ENCODE measurements at places on chromosomes 7 and 10.

DNA sequence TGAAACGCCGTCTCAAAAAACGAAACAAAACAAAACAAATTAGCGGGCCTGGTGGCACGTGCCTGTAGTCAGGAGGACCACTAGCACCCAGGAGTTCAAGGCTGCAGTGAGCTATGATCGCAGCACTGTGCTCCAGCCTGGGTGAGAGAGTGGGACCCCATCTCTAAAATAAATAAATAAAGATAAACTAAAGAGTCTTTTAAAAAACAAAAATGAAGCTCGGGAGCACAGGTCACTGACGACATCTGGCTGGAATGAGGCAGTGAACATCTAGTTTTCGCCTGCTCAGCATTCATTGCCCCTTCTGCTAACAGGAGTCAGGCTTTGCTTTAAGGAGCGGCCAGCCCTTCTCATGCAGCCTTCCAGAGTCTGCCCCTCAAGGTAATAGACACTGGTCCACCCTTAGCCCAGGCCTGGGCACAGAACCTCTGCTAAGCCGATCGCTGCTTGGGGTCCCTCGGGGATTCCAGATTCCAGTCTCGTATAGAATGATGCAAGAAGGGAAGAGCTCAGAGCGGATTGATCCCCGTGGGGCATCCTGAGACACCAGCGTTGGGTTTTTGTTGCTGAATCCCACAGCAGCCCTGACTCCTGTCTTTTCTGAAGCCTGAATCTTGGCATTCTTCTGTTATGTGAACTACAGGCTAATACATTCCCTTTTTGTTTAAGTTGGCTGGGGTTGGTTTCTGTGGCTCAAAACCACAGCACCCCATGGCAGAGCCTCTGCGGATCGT lies 14.2 kb upstream of the FOXK1 start:
- no peak for DNase-seq

DNA sequence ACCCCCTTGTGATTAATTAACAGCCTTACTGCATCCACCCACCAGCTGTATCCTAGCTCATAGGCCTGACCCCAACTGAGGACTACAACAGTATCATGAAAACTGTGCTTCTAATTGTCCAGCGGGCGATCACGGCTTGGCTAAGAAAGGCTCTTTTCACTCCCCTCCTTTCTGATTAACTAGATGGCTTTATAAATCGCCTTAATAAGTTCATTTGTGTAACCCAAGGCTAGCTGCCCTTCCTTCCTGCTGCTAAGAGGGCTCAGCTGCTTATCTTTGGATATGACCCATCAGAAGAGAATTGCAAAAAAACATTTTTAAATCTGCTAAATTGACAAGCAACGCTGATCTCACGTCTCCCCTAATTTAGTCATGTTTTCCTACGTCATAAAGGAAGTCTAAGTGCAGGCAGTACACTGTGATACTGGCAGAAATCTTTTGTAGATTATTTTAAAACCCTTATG lies 163.0 kb upstream of the LAMB4 start:
- no peak for DNase-seq

DNA sequence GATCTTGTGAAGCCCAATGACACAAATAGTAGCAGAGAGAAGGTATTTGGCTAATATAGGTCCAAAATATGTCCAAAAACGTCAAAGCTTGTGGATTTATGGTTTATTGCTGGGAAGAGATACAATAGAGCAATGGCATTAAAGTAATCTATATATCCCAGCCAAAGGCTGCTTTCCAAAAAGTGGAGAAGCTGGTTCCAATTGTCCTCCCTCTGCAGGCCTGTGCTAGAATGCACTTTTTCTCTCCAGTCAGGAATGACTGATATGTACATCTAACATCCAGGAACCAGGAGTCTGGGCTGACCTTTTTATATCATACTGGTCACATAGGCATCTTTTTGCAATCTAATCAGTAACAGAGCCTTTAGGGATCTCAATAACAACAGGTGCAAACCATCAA lies 167.1 kb upstream of the FAM3C start:
- no peak for DNase-seq

DNA sequence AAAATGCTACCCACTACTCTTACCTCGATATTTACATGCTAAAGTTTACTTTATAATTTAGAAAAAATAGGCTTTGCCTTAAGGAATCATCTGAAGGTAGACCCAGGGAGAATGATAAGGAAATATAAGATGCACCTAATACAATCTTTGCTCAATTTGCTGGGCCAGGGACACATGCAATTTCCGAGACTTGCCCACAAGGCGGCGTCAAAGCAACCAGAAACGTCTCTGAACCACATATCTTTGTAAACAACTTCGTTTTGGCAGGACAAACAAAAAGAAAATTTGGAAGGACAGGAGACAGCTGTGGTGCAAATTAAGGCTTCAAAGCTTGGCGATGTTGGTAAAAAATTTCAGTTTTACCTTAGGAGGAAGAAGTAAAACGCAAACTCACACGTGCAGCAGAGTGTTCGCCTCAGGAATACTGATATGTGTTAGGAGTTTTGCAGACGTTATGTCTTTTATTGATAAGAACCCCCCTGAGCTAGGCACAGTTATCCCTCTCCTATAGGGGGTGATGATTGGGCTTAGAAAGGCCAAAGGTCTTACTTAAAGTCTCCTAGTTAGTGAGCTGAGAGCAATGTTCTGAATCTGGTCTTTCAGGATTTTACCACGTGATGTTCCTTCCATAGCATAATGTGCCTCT lies 134.3 kb downstream of the PRKCQ start:
- no peak for DNase-seq

GRCh38 chr10:11252887-11253286 lies 235.2 kb downstream of the CELF2 start:
- DNase-seq = no peak

DNA sequence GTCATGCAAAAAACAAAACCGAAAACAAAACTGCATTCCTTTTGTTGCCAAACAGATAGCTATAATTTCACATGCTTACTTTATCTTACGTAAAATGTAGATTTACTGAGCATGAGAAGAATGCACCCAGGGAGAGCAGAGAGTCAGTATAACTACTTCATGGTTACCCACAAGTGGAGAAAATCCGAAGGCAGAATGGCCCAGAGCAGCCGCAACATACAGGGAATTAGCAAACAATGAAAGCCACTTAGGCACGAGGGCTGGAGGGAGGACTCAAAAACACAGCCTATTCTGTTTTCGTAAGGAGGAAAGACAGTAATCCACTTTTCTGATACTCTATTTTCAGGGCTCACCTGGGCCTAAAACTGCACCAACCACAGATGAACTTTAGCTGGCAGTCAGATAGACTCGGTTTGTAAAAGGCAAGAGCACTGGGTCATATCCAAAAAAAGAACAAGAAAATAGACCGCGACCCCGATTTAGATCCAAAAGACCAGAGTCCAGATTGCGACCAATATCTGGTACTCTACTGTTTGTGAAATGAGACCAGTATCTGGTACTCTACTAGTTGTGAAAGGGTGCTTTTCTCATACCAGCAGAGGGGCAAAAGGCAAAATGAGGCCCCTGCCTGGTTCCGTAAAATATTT lies 1.3 kb downstream of the ITPRIP start:
- no peak for DNase-seq

- DNase-seq = no peak
These were observed 3.3 kb downstream of the GOLGA7B start for GRCh38 chr10:97852840-97853405.

DNA sequence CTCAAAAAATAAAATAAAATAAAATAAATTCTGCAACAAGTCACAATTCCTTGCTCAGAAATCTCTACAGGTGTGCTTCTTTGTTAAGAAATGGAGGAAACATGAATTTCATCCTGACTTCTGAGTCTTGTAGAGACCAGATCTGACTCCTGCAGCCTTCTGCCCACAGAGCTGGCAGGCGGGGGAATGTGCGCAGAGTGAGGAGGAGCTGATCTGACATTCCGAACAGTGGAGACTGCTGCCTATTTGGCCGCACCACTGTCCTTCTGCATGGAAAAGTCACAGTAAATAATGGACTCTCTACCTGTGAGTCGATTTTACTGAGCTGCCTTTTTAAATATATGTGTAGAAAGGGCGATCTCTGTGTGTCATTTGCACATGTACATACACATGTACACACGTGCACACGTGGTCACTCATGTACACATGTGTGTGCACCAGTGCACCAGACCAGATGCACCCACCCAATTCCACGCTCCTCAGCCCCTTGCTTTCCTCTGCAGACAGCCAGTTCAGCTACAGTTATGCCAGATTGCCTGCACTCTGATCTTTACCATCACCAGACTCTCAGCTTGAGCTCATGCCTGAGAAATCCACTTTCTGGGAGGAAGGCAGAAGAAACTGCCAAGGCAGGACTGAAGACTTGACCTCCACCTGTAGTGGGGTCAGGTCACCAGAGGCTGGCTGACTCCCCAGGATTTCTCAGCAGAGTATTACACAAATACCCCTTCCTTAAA lies 54.9 kb downstream of the IKZF1 start:
- DNase-seq = no peak

DNA sequence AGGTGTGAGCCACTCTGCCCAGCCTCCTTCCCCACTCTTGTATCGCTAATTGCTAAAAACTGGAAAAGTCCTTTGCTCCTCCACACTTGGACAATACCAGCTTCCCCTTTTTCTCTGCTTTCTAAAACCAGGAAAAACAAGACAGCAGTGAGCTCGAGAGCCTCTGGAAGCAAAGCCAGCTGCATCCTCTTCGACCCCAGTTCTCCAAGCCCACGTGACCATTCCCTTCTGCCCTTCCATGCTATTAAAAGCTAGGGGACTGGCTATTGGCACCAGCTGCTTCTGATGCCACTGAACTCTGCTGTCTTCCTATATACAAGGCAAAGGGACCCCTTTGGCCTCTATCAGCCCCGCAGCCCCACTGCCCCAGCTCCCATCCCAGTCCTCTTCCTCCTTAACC lies 92.2 kb downstream of the SPDYE5 start:
- DNase-seq = no peak

DNA sequence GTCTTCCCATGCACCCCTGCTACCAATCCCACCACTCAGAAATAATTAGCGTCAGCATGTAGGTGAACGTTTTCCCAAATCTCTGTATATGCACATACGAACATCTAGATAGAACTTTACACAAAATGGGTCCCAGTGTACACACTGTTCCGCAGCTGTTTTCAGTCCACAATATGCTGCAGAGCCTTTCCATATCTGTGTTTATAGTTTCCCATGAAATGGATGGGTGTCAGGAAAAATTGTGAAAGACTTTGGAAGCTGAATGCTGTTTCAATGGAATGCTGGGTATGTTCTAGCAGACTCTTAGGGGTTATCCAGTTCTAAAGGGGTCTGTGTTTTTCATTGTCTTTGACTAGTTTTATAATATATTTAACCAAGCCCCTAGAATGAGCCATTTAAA lies 13.8 kb downstream of the GRK5 start:
- no peak for DNase-seq
